ENCODE measurements at places on chromosomes 1 and 21.

- DNase-seq, result peak; percentile 43
Measured at GRCh38 chr1:101238031-101238628, 1.3 kb downstream of the S1PR1 start.

- no peak for DNase-seq
Measured at GRCh38 chr21:27564684-27565301, 597.9 kb upstream of the ADAMTS5 start.

GRCh38 chr1:176996456-176997090, 167.9 kb downstream of the ASTN1 start:
- DNase-seq, result no peak

- no peak for DNase-seq
Measured at GRCh38 chr1:100428160-100428559, 75.9 kb downstream of the CDC14A start.

GRCh38 chr1:116769104-116769452, 14.8 kb downstream of the CD2 start:
- DNase-seq, result no peak

GRCh38 chr21:46325073-46325912, 1.3 kb downstream of the PCNT start:
- DNase-seq, result peak; percentile 14

DNA sequence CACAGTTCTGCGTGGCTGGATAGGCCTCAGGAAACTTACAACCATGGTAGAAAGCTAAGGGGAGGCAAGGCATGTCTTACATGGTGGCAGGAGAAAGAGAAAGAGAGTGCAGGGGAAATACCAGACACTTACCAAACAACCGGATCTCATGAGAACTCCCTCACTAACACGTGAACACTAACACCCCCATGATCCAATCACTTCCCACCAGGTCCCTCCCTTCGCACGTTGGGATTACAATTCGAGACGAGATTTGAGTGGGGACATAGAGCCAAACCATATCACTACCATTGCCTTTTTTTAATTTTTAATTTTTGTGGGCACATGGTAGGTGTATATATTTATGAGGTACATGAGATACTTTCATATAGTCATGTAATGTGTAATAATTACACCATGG, 23.8 kb upstream of the PPP1R8 start:
- DNase-seq, result no peak

DNA sequence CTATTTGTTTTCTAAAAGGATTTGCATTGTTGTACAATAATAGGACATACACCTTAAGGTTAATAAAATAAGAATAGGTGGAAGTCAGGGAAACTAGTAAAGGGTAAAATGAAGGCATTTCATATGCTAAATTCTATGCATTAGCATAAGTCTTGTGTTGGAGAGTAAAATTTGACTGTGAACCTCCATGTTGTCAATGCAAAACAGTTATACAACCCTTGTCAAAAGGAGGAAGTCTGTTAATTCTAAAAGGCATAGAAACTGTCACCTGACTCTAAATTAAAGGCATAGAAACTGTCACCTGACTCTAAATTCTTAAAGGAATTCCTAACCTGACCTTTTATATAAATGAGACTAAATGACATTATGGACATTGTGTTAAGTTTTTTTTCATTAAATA, 291.8 kb downstream of the OLFM3 start:
- no peak for DNase-seq

- no peak for DNase-seq
Measured at GRCh38 chr1:101497881-101498559, 261.2 kb downstream of the S1PR1 start.

Data from CD4-positive, alpha-beta T cell treated with Interleukin-1 beta for 1 hour (primary cell).